ENCODE measurements at places on chromosomes 16 and 17.

DNA sequence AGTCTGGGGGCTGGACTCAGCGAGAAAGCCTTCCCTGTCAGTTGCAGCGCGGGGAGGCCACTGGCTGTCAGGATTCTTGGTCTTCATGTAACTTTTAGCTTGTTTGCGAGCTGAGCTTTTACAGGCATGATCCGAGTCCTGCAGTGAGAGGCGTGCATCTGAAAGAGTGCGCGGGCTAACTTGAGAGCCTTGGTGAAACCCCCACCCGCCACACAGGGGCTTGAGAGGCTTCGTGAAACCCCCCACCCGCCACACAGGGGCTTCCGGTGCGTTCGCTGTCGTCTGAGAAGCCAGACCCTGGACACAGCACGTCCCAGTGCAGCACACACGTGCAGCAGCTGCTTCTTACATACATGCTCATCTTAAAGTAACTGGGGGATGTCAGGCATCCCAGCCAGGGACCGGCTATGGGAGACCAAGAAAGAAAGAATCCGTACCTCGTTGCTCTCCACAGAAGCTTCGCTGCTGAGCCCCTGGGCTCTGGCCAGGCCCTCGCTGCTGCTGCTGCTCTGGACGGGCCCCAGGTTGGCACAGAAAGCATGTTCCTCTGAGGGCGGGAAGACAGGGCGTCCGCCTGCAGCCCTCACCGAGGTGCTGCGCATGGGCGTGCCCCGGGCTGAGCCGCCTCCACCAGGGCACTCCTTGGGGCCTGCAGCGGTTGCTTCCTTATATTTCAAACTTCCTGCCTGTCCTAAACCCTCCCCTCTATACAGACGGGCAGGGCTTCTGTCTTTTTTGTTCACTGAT lies 7.8 kb downstream of the NUDT16L1 start:
- H3K4me3 ChIP-seq = no peak overlapping the region
- H3K27me3 ChIP-seq = no peaks in the 10 kb centered on the region
- no peaks in the 10 kb centered on the region for H3K36me3 ChIP-seq

DNA sequence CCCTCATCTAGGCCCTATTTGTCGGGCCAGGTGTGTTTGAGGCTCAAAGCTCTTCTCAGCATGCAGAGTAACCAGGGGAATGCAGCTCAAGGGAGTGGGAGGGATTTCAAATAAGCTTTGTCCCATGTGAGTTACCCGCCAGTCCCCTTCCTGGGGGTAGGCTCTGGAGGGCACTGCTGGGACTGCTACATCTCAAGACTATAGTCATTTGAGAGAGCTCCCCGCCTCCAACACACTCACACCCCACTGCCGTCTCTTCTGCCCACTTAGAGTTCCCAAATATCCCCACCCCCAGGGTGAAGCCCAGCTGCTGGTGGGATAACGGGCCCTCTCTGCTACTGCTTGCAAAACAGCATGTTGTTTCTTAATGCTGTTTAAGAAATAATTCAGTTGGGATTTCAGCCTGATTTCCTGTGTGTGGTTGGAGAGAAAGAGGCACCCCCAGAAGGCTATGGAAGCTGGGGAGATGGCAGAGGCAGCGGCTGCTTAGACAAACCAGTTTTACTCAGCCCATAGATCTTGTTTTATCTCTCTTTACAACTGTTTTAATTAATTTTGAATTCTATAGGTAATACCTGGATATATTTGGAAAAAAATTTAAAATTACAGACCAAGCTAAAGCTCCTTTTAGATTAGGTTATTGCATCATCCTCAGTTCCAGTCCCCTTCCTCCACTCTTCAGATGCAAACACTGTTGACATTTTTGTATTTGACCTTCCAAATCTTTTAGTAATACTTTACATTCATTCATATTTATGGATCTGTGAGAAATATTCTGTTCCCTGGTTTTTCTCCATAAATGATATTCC lies 4.1 kb upstream of the MPO start:
- no peak overlapping the region for H3K4me3 ChIP-seq
- H3K27me3 ChIP-seq = no peaks in the 10 kb centered on the region
- H3K4me1 ChIP-seq = no peaks in the 10 kb centered on the region
- H3K36me3 ChIP-seq = no peaks in the 10 kb centered on the region
- no peak overlapping the region for H3K27ac ChIP-seq
- DNase-seq = no peak

DNA sequence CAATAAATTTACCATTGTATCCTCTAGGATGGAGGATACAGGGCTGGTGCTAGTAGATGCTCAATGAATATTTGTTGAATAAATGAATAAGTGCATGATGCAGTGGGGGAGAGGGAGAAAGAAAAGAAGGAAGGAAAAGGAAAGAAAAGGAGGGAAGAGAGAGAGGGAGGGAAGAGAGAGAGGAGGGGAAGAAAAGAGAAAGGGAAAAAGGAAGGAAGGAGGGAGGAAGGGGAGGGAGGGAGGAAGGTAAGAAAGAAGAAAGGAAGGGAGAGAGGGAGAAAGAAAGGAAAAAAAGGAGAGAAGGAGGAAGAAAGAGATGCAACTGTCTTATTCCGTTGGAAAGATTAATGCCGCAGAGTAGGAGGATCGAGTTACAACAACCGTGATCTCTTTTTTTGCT lies 30.4 kb downstream of the HSBP1 start:
- H3K27ac ChIP-seq = no peak overlapping the region
- H3K4me1 ChIP-seq = no peaks in the 10 kb centered on the region
- no peak overlapping the region for H3K4me3 ChIP-seq
- no peaks in the 10 kb centered on the region for H3K36me3 ChIP-seq

- H3K36me3 ChIP-seq = no peaks in the 10 kb centered on the region
- peaks cover 3% of the 10 kb centered on the region for H3K27me3 ChIP-seq
- H3K27ac ChIP-seq = no peak overlapping the region
- H3K4me3 ChIP-seq = no peak overlapping the region
- no peak for DNase-seq
- H3K4me1 ChIP-seq = no peaks in the 10 kb centered on the region
Measured at GRCh38 chr16:19174478-19174877, 6.4 kb downstream of the SYT17 start.

GRCh38 chr17:55312852-55313251 lies 48.1 kb downstream of the HLF start:
- H3K4me1 ChIP-seq = no peaks in the 10 kb centered on the region
- no peak overlapping the region for H3K4me3 ChIP-seq
- H3K27me3 ChIP-seq = no peaks in the 10 kb centered on the region
- H3K27ac ChIP-seq = no peak overlapping the region

DNA sequence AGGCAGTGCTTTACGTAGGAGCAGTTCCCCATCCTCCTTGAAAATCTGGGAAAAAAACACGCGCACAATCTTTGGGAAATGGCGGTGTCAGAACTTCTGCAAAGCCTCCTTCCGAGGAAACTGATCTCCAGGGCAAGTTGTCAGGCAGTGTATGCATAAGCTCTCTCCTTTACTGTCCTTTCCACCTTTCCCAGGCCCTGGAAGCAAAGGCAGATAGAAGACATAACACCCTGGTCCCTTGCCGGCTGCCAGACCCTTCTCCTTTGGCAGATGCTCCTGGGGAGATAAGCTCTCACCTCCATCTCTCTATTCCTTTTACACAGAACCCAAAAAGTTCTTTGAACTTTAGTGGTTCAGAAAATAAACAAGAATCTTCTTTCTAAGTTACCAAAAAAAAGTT lies 12.4 kb downstream of the TOB1 start:
- no peak overlapping the region for H3K4me3 ChIP-seq
- H3K27ac ChIP-seq = no peak overlapping the region
- no peaks in the 10 kb centered on the region for H3K36me3 ChIP-seq

- H3K27me3 ChIP-seq = peaks cover 93% of the 10 kb centered on the region
- H3K36me3 ChIP-seq = no peaks in the 10 kb centered on the region
- DNase-seq = no peak
- peak overlapping the region; percentile 23 for H3K4me3 ChIP-seq
- peak overlapping the region; percentile 97 for H3K27ac ChIP-seq
Measured at GRCh38 chr16:51155199-51155607, 4.1 kb upstream of the SALL1 start.

DNA sequence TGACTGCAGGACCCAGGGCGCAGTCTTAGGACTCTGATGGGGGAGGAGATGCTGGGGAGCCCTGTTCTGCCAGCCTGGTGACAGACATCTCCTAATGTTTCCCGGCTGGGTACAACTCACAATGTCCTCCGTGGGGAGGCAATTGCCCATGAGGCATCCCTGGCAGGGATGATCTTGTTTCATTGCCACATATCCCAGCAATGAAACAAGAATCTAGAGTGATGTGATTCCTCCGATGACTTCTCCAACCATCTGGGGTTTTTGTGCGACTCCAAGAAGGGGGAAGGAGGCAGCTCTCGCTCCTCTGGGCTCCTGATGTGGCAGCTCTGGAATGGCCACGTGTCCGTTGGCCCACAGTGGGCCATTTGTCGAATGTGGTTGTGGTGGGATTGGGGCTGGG lies 255.8 kb downstream of the SEC14L1 start:
- H3K4me3 ChIP-seq = no peak overlapping the region
- no peaks in the 10 kb centered on the region for H3K27me3 ChIP-seq
- H3K4me1 ChIP-seq = peaks cover 36% of the 10 kb centered on the region

- no peak for DNase-seq
- H3K27ac ChIP-seq = no peak overlapping the region
- no peaks in the 10 kb centered on the region for H3K36me3 ChIP-seq
- H3K4me1 ChIP-seq = no peaks in the 10 kb centered on the region
- H3K4me3 ChIP-seq = no peak overlapping the region
Measured at GRCh38 chr16:84270531-84270930, 24.1 kb upstream of the WFDC1 start.

DNA sequence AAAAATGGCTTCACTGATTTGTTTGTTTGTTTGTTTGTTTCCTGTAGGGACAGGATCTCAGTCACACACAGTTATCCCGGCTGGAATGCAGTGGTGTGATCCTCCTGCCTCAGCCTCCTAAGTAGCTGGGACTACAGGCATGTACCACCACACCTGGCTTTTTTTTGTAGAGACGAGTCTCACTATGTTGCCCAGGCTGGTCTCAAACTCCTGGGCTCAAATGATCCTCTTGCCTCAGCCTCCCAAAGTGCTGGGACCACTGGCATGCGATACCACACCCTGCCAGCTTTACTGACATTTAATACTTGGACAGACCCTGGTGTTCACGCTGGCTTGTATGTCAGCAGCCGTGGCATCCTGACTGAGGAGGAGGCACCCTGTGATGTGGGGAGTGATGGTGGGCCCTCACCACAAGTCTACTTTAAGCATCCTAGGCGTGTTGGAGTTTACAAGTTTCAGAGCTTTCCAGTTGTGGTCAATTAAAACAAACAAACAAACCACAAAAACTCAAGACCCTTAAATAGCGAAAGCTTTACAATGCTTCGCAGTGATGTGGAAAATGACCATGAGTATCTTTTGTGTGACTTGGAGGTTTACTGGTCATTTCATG lies 5.1 kb downstream of the ABCA3 start:
- H3K36me3 ChIP-seq = no peaks in the 10 kb centered on the region
- H3K27me3 ChIP-seq = peaks cover 37% of the 10 kb centered on the region
- no peak overlapping the region for H3K27ac ChIP-seq
- peaks cover 6% of the 10 kb centered on the region for H3K4me1 ChIP-seq

DNA sequence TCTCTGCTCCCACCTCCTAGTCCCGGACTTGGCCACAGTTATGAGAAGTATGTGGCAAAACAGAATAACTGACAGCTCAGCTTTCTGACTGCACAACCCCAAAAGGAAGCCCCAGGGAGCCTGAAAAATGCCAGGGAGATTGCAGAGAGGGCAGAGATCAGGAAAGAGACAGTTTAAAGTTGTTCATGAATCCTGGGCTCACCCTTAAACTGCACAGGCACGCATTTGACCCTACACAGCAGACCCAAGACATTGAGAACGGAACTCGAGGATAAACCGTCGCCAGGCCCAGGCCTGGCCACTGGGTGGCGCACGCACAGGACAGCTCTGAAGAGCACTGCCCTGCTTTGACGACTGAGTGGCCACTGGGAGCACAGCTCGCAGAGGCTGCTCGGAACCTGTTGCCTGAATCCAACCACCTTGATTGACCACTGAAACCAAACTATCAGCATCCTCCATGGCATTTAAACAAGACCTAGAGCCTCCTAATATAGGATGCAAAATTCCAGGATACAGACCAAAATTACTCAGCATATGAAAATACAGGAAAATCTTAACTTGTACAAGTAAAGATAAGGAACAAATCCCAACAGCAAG lies 114.0 kb downstream of the C16orf95 start:
- H3K4me3 ChIP-seq = no peak overlapping the region
- no peaks in the 10 kb centered on the region for H3K27me3 ChIP-seq
- no peak overlapping the region for H3K27ac ChIP-seq
- H3K4me1 ChIP-seq = no peaks in the 10 kb centered on the region
- DNase-seq = peak; percentile 77
- no peaks in the 10 kb centered on the region for H3K36me3 ChIP-seq

DNA sequence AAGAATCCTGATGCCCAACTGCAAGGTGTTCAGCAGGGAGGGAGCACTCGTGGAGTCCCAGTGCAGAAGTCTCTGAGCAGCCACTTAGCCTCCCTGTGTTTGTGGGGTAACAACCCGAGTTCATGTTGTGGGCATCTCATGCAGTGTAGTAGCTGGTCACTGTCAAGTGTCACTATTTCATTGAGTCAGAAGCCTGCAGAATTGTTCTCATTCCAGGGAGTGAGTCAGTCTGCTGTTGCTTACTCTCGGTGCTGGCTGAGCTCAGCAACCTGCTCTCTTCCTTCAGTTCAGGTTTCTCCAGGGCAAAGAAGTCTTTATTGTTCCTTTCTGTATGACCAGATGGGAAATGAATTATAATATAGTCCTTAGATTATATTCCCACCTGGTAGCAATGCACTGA lies 24.1 kb downstream of the HMOX2 start:
- no peak overlapping the region for H3K4me3 ChIP-seq
- peak; percentile 77 for DNase-seq

- peak within 1 kb of the TSS; percentile 44 for H3K4me3 ChIP-seq
- peaks cover 5% of the 10 kb centered on the region for H3K27me3 ChIP-seq
- peak; percentile 90 for DNase-seq
Measured at GRCh38 chr17:39667945-39668924, at the start of gene PNMT. Gene PNMT (plus strand): TSS chr17:39668453. CDS start chr17:39668476, 23 bp downstream.

DNA sequence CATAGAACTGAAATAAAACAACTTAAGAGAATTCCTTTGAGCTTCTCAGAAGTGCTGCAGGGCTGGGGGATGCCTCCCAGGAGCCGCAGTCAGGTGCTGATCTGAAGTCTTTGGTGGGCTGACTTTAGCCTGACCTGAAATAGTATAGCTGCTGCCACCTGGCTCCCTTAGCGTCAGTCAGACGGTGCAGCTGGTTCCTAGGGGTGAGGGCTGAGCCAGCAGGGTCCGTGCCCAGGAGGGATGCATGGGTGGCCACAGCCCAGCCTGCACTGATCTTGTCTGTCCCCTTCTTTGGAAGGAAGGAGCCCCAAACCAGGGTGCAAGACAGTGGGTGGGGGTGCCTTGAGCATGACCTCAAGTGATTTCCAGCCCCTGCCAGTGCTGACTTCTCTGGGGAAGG lies 11.5 kb downstream of the MAPT start:
- no peaks in the 10 kb centered on the region for H3K4me1 ChIP-seq
- peaks cover 37% of the 10 kb centered on the region for H3K27me3 ChIP-seq
- no peak for DNase-seq
- H3K36me3 ChIP-seq = no peaks in the 10 kb centered on the region
- no peak overlapping the region for H3K4me3 ChIP-seq

DNA sequence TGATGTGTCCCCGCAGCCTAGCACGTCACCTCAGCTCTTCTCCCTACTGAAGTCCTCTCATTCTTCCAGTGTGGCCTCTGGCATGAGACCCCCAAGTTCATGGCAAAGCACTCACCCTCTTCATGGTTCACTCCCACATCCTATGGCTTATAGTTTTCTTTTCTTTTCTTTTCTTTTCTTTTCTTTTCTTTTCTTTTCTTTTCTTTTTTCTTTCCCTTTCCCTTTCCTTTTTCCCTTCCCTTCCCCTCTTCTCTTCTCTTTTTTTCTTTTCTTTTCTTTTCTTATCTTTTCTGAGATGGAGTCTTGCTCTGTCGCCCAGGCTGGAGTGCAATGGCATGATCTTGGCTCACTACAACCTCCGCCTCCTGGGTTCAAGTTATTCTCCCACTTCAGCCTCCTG lies 58.4 kb upstream of the NLRP1 start:
- H3K4me3 ChIP-seq = no peak overlapping the region
- no peak for DNase-seq
- H3K36me3 ChIP-seq = no peaks in the 10 kb centered on the region
- H3K27ac ChIP-seq = no peak overlapping the region

All from hepatocyte (in vitro differentiated cells).